ENCODE measurements at places on chromosomes 2 and 18. TPM values are rescaled to one million over a fixed set of nuclear protein-coding genes. Genes with fewer than 3 reads are reported as not detected.

Gene ST8SIA5
- 0.02 TPM for total RNA-seq

Gene SGPP2
- 0.20 TPM for total RNA-seq

Gene IFT172
- 10.2 TPM for total RNA-seq

Gene PDE1A
- total RNA-seq = 0.10 TPM

Gene FIGN
- total RNA-seq = 3.3 TPM

Gene STAM2
- 8.6 TPM for total RNA-seq

Gene CLEC4F
- total RNA-seq = not detected

Gene C18orf32
- total RNA-seq = 21.0 TPM

Gene EMX1
- total RNA-seq = 0.07 TPM

Gene SLC35F5
- 58.1 TPM for total RNA-seq

Gene NEB
- 0.18 TPM for total RNA-seq

Gene GPR35
- total RNA-seq = 0.58 TPM

Gene DYSF
- 1.2 TPM for total RNA-seq

Gene CAVIN2
- total RNA-seq = 11.9 TPM

Gene DSG3
- total RNA-seq = not detected

Gene NT5DC4
- total RNA-seq = not detected

Gene GAL3ST2
- total RNA-seq = not detected

Gene TDRD15
- not detected for total RNA-seq

Gene CYRIA
- total RNA-seq = 0.14 TPM

Gene DRC1
- 0.29 TPM for total RNA-seq

Gene HMSD
- total RNA-seq = 0.26 TPM

Gene UGT1A3
- not detected for total RNA-seq

Gene ICA1L
- total RNA-seq = 1.5 TPM

Gene UGT1A5
- total RNA-seq = not detected

Gene SIX2
- 0.39 TPM for total RNA-seq

Gene CHN1
- 18.6 TPM for total RNA-seq

Gene RGPD4
- total RNA-seq = not detected

Gene TTN
- total RNA-seq = 0.01 TPM

Gene PHOSPHO2
- 3.1 TPM for total RNA-seq

Gene SULT1C4
- not detected for total RNA-seq

Gene DSG2
- 68.1 TPM for total RNA-seq

Gene PASK
- 6.4 TPM for total RNA-seq

Gene LRATD1
- not detected for total RNA-seq

Gene SNTG2
- total RNA-seq = not detected

Gene BCL11A
- total RNA-seq = 0.04 TPM

Gene CHRNG
- not detected for total RNA-seq

Gene ALLC
- not detected for total RNA-seq

Gene CCBE1
- 5.8 TPM for total RNA-seq

Gene TRABD2A
- total RNA-seq = 8.9 TPM

Gene DPYSL5
- 3.8 TPM for total RNA-seq

Gene SLC9A4
- total RNA-seq = not detected

Gene CPO
- not detected for total RNA-seq

Gene GKN2
- 3.7 TPM for total RNA-seq

Gene DNAH6
- total RNA-seq = 0.06 TPM

Gene COA5
- total RNA-seq = 15.3 TPM

Gene CASP10
- 2.5 TPM for total RNA-seq

Gene TBR1
- total RNA-seq = 0.11 TPM

Gene VAMP5
- total RNA-seq = 0.15 TPM

Gene UNC80
- not detected for total RNA-seq

Gene CAPN10
- 13.3 TPM for total RNA-seq

Gene DARS1
- total RNA-seq = 69.0 TPM

Gene C2orf66
- total RNA-seq = 0.07 TPM

Gene HAAO
- total RNA-seq = not detected

Gene AGXT
- total RNA-seq = not detected

Gene ZNF521
- not detected for total RNA-seq

Gene RNU2-63P
- not detected for total RNA-seq

Gene RSAD2
- 0.15 TPM for total RNA-seq

Gene STEAP3
- 40.9 TPM for total RNA-seq

Measured in A549 treated with DMSO at 1 μM for 4 hours (cell line).